ENCODE measurements at places on chromosomes 7 and 10.

DNA sequence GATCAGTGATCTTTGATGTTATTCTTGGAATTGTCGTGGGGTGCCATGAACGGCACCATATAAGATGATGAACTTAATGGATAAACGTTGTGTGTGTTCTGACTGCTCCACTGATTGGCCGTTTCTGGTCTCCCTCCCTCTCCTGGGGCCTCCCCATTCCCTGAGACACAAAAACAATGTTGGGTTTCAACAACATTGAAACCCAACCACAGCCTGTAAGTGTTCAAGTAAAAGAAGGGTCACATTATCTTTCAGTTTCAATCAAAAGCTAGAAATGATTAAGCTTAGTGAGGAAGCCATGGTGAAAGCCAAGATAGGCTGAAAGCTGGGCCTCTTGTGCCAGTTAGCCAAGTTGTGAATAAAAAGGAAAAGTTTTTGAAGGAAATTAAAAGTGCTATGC, 19.5 kb downstream of the EN2 start:
- no peak for DNase-seq

GRCh38 chr10:50347394-50347802, 96.1 kb upstream of the ASAH2 start:
- no peak for DNase-seq

GRCh38 chr7:102147008-102147407, 139.7 kb upstream of the SH2B2 start:
- no peak for DNase-seq

- no peak for DNase-seq
Observed at GRCh38 chr7:145082366-145083161, 246.7 kb upstream of the TPK1 start.

DNA sequence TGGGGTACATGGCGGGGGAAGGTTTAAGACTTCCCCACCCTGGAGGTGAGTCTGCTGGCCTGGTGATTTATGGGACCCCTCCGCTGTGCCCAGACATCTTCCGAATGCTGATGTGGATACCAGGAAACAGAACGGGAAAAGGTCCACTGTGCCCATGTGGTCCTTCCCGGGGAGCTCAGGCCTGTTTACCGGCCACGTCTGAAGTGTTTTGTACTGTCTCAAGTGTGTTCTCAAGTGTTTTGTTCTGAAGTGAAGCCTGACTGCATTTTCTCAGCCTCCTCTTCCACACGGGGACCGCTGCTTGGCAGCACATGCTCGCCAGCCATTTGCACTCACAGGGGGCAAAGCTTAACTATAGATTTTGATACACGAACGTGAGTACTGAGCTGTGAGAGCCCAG, 127.2 kb downstream of the TEX36 start:
- no peak for DNase-seq

DNA sequence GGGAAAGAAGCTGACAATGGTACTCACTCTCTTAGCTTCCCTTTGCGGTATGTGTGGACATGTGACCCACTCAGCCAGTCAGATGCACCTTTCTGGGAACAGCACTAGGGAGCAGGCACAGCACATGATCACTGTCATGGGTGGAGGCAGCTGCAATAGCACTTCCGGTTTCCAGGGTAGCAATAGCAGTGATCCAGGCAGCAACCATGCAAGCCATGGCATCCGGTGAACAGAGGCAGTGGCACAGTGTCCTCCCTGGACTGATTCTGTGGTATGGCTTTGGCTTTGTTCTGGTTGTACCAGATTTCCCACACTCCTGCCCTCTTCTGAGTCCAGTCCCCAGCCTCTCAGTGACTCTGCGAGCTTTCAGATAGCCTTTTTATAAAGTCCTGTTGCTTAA, 86.8 kb upstream of the NAMPT start:
- DNase-seq = no peak

GRCh38 chr7:116161728-116162127, 48.6 kb upstream of the TES start:
- DNase-seq = no peak

DNA sequence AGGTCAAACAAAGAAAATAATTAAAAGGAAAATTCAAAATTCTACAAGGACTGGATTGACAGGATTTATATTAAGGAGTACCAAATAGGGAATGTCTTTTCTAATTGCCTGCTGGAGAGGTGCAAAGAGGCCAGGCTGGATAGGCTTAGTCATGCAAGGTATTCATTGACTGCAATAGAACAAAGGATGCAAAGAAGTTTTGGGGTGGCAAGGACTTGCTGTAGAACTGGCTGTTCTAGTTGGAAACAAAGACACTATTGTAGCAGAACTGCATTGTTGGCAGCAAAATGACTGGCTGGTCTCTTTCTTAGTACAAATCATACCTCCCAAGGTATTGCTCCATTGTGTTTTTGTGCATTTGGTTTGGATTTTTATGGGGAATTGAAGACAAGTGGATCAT, 10.1 kb downstream of the ITGB8 start:
- no peak for DNase-seq

DNA sequence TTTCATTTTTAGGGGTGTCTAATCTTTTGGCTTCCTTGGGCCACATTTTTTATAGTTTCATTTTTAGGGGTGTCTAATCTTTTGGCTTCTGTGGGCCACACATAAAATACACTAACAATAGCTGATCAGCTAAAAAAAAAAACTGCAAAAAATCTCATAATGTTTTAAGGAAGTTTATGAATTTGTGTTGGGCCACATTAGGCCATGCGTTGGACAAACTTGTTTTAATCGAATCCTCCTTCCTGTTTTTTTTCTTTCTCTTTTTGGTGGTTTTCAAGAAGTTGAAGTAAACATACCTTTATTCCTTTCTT, 37.4 kb downstream of the ZNRF2 start:
- DNase-seq = no peak

DNA sequence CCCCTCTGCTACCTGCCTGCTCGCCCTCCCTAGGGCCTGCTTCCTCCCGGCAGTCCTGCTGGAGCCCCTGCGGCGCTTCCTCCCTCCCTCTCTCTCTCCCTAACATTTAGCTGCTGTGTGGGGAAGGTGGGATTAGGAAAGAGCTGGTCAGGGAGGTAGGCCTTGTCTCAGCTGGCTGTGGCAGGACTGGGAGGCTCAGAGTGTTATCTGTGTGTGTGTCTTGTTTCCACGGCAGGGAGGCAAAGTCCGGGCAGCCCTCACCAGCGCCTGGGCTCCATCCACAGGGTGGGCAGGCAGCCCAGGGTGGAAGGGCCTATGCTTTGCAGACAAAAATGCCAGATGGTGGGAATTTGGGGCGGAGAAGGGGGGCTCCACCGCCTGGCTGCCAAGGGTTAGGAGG, 105.7 kb downstream of the RPS24 start:
- DNase-seq = no peak

- no peak for DNase-seq
Observed at GRCh38 chr10:79003183-79004100, 65.3 kb upstream of the ZMIZ1 start.

DNA sequence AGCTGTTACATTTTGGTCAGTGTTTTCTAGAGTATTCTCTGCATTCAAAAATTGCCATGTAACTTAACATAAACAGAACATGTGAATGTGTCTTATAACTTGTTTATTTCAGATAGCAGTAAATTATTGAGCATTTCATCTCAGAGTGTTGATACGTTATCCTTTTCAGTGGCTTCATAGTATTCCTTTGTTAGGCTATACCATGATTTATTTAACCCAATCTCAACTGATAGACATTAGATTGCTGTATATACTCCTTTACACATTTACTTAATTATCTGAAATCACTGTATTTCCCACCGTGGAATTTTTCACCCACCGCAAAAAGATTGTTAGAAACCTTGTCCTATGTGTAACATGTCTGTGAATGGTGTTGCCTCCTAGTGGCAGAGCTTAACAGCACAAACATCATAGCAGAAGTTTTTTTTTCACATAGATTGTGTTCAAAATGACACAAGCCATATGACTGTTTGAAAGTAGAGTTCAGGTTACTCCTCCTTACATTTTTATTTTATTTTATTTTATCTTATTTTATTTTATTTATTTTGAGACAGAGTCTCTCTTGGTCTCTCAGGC, 21.4 kb downstream of the SLF2 start:
- peak; percentile 12 for DNase-seq

GRCh38 chr10:46520941-46521340, 35.5 kb downstream of the GPRIN2 start:
- peak; percentile 61 for DNase-seq

DNA sequence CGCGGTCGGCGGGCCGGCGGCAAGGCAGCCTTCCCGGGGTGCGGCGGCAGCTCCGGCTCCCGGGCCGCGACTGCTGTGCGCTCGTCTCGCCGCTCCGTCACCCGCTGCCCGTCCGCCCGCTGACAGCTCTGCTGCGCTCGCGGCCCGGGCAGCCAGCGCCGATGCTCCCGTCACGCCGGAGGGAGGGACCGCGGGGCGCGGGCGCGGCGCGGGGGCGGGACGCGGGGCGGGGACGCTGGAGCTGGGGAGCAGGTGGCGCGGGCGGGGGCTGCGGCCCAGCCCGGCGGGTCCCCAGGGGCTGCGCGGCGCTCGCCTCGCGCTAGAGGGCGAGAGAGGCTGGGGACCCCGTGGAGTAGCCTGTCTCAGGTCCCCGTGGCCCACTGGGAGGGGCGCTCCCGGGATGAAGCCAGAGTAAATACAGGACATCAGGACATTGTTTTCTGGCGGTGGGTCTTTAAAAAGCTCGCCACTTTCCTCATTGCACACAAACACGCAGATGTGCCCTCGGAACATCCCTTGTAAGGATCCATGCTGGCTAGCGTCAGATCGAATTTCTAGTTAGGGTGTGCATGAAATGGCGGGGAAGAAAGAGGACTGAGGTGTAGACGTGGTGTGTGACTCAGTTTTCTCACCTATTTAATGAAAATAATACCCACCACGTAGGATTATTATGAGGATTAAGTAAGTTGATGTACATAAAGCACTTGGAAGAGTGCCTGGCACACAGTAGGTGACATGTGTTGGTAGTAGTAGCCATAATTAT, at the start of gene ELAPOR2:
Gene ELAPOR2, minus strand, starts transcription at position 130 of the 763 bp plus-strand sequence. CDS start 141 bp downstream, outside the sequence.
- peak; percentile 55 for DNase-seq

DNA sequence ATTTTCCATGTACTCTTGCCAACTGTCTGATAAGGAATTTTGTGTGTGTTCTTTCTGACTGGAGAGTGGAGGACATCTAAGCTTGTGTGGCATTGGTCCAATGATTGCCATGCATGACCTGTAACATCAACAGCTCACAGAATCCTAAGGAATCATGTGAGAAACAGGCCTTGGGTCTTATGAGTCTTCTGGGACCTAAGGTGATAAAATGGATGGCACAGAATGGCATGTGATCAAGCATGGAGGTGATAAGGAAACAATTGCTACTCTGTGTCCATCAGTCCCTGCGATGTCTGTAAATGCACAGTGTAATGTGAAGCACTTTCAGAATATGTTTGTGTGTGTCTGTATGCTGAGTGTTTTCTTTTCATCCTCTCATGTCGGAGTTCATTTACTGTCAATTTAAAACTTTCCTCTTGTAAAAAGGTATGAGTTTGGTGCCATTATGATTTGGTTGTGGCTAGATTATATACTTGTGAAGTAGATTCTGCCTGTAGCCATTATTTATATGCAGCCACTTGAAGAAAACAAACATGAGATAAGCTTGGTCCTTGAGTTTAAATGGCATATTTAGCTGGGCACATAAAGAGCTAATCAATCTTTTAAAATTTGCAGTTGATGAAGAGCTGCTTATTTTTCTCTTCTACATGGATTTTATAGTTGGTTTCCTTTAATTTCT, 127.5 kb downstream of the VPS50 start:
- no peak for DNase-seq

DNA sequence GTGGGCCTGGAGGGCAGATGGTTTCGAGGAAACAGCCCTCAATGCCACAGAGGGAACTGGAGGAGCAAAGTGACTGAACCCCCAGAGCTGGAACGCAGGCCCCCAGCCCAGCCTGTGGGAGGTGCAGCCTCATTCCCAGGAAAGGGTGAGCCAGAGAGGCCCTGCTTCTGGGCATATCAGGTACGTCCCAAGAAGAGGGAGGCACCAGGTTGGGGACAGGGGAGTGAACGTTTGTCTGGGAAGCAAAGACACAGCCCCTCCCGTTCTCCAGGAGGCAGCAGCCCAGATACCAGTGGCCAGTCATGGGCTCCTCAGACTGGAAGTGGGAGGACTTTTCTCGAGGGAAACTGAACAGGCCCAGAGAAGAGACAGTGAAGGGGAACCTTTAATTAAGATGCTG, 74.3 kb upstream of the RET start:
- no peak for DNase-seq

DNA sequence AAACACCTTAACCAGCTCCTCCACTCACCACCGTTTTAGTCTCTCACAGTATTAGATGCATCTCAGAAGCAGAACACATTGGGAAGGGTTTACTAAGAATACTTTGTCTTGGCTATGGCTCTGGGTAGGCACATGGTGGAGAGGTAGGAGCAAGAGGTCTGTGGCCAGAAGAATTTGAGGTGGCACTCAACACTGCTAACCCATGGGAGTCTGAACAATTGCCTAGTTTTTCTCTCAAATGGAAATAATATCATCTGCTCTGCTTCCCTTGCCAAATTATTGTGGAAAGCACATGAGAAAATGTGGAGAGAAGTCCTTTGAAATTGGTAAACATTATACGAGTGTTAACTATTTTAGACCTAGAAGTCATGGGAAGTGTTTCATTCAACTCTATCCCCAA, 214.3 kb downstream of the SKAP2 start:
- DNase-seq = no peak

GRCh38 chr7:1668396-1669063, 1.5 kb upstream of the ELFN1 start:
- no peak for DNase-seq

DNA sequence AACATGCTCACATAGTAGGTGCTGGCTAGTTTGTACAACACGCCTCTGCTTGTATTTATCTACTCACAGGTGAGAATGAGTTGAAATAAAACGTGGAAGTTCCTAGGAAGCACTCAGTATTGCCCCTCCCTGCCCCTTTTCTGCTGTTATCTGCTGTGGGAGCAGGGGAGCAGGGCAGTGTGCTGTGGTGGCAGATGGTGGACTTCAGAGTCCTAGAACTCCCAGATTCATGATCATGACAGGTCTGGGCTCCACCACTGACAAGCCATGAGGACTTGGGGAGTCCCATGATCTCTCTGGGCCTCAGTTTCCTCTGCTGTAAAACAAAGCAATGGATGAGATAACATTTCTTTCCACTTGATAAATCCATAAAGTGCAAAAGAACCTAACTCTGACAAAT, 11.6 kb upstream of the PRKCQ start:
- DNase-seq = no peak

DNA sequence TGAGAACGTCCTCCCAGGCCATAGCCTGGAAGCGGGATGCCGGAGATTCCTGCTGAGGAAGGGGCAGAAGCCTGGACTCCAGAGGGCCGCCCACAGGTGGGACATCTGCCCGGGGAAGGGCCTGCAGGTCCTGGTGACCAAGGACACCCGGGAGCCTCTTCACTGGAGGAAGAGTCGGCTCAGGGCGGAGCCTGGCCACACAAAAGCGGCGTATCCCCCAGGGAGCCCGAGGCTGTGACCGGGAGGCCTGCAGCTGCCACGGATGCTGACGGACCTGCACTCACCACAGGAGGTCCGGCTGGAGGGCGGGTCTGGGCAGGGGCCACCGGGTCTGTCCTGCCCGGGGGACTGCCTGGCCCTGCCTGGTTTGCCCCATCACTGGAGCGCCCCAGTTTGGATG, 15.5 kb upstream of the ADGRA1 start:
- DNase-seq = no peak

- no peak for DNase-seq
Observed at GRCh38 chr7:45359776-45360175, 202.2 kb downstream of the RAMP3 start.
